Amniotic epithelial cell (primary cell): ENCODE measurements at places on chromosomes 4 and X.
A peak's percentile ranks its signal among the peaks of the same experiment; 100 is the strongest.

DNA sequence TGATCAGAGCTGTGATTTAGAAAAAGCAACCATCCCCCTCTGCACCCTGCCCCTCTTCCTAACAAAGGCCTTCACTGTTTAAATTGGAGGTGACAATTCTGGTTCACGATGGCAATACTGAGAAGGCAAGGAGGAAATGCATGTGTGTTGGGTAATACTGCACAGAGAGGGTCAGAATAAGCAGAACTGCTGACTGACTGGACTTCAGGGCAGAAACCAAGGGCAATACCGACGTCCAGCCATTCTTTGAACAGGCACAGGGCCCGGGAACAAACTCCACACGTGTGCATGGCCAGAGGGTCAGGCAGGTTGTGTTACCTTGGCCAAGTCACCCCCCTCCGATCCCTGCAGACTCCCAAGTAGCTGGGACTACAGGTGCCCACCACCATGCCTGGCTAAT lies 6.0 kb downstream of the ACSL1 start:
- no peak for DNase-seq

DNA sequence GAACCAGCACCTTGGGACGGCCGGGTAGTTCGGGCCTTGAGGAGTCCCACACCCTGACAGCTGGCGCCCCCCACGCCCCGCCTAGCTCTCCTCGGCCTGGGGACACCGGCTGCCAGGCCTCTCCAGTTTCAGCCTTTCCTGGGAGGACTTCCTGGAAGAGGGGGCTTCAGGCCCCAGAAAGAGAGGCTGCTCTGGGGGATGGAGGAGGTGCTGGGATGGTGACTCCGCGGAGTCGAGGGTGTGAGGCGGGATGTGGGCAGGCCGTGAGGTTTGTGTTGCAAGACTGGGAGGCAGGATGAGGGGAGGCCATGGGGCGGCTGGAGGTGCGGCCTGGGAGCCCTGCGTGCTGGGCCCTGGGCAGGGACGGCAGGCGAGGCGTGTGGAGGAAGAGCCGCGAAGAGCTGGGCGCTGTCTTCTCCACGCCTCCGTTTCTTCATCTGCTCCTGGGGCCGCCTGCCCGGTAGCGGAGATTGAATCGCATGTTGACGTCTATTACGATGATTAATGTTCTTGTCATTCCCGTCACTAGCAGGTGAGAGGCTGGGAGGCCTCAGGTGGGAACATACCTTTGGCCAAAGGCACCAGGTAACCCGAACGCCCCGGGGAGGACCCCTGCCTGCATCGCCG lies 918 bp upstream of the FGFRL1 start:
- DNase-seq, result peak; percentile 93

DNA sequence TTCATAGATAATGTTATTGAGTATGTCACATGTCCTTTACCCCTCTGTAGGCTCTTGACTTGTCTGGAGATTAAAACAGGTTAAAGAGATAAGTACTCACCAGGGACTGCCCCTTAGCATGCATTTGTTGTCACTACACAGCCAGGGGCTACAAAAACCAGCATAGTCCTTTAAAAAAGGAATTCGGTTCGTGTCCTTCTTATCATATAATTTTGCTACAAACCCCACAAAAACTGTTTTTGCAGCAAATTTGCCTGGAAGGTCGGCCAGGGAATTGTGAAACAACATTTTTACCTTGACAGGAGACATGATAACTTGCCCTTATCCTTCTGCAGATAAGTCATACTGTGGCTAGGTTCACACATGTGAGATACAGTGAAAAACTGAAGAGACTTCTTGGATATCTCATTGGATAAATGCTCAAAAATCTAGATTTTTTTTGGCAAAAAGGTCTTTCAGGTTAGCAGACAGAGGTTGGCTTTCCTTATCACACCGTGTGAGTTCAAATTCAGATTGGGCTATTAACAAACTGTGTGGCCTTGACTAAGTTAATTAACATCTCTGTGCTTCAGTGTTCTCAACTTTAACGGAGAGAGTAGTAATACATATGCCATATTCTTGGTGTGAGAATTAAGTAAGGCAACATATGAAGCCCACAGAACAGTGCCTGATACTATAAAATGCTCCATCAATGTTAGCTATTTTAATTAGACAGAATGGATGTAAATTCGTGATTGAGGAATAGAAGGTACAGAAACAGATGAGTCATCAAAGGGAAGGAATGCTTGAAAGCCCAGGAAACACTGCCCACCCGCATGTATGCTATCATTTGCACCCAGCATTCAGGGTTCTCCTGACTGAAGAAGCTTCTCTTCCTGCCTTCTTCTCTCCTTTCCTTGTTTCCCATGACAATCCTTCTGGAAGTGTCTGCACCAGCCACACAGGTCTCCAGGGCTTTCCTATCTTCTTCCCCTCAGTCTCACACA lies 30.0 kb downstream of the FAM9C start:
- DNase-seq, result peak; percentile 78

DNA sequence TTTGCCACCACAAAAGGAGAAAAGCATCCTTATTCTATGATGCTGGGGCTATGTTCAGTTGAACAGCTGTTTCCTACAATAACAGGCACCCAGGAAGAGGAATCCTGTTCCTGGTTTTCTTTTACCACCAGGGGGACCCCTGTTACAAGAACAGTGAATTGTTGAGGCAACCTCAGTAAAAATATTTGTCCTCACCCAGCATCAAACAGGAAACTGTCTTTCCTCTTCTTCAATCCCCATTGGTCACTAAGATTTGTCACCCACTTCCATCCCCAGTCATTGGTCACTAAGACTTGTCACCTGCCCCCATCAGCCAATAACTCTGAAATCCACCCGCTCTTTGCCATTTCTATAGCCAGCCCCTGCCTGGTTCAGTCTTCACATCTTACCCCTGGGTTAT lies 143.5 kb upstream of the GALNT7 start:
- peak; percentile 69 for DNase-seq

DNA sequence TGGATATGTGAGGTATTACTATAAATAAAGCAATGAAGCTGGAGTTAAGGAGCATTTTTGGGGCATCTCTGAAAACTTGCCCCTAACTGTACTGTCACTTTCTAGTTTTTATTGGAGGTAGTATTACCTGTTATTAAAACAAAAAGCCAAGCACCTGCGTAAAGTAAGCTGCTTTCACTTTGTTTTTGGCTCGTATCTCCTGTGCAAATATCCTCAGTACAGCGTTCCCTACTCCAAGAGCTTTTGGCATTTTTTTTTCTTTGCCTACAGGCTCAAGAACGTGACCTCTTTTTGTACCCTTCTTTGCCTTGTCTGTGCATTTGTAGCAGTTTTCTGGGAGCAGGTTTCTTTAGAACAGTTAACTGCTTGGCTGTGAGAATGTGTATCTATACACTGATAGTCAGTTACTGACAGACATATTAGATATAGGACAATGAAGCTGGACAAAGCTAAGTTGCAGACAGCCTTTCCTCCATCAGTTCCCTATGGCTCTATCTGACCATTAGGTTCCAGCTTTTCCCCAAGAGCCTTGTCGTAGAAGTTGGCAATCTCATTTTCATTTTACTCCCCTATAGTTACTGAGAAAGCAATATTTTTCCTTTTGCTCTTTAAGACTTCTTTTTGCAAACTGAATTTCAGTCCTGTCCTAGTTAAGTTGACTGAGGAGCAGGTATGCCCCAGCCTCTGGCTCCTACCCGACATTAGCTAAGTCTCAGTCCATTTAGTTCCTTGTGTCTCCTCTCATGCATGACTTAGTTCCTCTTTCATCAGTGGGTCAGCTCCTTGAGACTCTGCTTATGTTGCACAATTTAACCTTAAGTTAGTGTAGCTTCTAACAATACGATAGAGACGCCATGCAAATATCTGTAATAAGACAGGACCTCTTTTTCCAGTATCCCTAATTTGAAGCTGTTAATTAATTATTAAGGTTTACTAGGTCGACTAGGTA lies 71.5 kb upstream of the HPRT1 start:
- no peak for DNase-seq

DNA sequence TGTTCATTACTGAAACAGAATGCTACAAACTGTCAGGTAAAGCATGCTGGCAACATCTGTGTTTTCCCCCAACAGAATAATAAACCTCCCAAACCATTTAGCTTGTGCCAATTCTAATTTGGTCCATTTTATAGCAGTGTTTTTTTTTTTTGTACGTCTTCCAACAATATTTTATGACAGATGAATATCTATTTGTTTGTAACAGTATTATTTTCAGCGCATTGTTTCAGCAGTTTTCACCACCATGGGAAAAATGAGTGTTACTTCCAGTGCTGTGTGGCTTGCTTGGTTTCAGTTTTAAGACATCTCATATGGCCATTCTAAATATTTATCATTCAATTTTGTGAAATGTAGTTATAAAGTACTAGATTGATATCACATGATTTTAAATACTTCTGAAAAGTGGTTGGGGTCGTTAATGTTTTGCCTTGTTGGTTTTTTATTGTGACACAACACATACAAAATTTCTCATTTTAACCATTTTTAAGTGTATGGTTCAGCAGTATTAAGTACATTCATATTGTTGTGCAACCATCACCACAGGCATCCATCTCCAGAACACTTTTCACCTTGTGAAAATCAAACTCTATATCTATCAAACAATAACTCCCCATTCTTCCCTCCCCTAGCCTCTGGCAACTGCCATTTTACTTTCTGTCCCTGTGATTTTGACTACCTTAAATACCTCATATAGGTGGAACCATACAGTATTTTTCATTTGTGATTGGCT lies 25.6 kb upstream of the TBC1D19 start:
- DNase-seq, result peak; percentile 35

DNA sequence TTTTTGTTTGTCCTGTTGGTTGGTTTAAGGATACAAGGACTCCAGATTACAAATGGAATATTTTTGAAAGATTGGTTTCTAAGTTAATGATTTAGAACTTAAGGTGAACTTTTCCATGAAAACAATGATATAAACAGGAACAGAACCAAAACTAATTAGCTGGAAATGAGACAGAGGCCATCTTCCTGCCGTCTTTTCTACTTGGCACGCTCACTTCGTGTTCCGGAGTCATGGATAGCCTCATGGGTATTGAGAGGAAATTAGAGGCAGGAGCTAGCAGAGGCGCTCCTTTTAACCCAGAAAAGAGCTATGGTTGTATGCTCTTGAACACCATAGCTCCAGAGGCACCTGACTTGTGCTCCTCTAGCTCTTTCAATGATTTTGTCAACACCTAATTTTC lies 2.4 kb downstream of the FAM241A start:
- DNase-seq, result no peak

GRCh38 chr4:27678027-27678426 lies 817.4 kb downstream of the STIM2 start:
- DNase-seq, result peak; percentile 28

GRCh38 chr4:2535376-2536192 lies 863 bp upstream of the FAM193A start:
- peak; percentile 20 for DNase-seq

- no peak for DNase-seq
These were observed 62.0 kb downstream of the CCSER1 start for GRCh38 chr4:90189178-90189577.

- DNase-seq, result peak; percentile 53
These were observed 221.0 kb downstream of the SPCS3 start for GRCh38 chr4:176540814-176541213.

DNA sequence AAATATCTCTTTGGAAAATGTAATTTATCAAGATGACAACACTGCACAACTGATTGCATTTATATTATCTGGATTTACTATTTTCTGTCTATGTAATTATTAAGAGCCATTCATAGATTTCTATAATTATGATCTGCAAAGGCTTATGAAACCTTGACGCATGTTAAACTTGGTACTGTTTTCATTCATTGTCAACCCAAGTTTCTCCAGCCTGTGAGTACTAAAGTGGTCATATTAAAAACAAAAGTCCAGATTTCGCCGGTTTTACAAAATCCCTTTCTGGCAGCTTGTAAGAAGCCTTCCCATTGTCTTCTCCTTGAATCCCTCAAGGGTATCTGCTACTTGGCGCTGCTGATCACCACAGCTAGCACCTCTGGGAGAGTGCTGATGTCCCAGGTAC lies 19.7 kb upstream of the GRPR start:
- no peak for DNase-seq

GRCh38 chr4:2837904-2838496 lies 5.6 kb upstream of the ADD1 start:
- peak; percentile 50 for DNase-seq
